CD4-positive, alpha-beta T cell treated with Interferon alpha-2 for 1 hour (primary cell): ENCODE measurements at places on chromosomes 3 and 15.

DNA sequence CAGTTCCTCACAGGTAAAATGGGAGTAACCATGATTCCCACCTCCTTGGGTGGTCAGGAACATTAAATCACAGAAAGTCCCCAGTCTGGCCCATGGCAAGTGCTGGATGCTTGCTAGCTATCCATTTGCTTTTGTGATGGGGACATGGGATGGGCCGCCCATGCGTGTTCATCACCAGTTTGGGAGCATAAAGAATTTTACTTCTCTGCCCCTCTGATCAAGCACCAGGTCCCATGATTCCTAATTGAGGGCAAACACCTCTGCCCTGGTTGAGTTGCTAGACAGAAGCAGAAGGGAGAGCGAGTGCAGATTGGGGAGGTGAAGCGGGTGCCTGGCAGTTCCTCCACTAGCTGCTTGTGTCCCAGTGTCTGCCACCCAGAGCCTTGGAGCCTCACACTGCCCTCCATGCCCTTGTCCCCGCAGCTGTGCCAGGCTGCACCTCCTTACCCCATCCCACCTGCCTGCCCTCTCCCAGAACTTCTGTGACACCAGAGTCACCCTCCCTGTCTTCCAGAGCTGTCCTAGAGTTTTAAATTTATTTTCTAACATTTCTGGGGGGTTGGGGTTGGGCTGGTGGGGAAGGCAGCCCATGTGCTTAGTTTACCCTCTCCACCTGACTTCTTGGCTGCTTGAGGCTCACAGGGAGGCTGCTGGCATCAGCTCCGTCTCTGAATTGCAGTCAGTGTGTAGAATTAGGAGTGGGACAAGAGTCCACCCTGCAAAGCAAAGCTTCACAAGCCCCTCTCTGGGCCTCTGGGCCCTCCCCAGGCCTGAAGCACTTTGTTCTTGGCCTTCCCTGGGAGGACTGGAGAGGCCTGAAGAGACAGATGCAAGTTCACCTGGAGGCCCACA, 18.4 kb downstream of the CFAP100 start:
- no peak for DNase-seq

- no peak for DNase-seq
Observed at GRCh38 chr3:78610462-78611125, 1157.2 kb downstream of the ROBO1 start.

DNA sequence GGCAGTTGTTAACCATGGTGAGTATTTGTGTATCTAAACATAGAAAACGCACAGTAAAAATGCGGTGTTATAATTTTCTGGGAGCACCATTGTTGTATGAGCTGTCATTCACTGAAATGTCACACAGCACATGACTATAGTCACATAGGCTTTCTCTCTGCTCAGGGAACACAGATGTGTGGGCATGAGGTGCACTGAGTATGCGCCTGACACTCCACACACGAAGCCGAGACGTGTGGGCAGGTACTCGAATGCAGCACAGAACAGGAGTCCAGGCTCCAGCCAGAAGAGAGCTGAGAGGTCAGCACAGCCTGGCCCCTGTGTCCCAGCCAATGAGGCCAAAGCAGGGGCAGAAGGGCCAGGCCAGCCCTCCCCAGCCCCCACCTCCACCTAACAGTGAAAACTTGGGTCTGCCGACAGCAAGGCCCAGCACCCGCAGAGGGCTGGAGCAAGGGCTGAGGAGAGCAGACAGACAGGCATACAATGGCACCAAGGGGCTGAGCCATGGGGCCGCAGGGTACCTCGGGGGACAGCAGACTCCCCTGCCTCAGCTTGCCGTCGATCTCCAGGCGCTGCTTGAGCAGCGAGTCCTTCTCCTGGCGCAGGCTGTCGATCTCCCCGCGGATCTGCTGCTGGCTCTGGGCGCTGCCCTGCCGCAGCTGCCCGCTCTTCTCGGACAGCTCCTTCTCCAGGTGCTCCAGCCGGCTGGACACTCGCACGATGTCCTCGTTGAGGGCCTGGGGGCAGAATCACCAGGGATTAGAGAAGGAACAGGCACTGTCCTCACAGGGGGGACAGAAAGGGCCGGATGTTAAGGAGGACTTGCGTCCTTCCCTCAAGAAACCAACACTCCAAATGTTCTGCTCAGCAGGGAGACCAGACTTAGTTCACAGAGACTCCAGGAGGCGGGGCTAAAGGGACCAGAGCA, 24.0 kb downstream of the KIF7 start:
- DNase-seq, result no peak

DNA sequence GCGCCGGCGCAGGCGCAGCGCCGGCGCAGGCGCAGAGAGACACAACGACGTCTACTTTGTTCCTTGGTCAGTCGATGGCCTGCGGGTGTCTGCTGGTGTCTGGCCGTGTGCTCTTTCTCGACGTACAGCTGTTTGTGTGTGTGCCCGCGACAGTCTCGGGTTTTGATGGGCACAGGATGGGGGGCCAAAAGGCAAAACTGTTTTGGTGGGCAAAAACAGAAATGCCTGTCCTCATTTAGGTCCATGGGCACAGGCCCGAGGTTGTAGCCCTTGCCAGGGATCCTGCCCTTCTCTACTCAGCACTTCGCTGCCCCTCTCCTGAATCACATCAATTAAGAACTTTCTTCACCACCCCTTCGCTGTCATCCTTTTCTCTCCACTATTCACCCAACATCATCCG, 184.8 kb upstream of the CHL1 start:
- DNase-seq, result no peak

DNA sequence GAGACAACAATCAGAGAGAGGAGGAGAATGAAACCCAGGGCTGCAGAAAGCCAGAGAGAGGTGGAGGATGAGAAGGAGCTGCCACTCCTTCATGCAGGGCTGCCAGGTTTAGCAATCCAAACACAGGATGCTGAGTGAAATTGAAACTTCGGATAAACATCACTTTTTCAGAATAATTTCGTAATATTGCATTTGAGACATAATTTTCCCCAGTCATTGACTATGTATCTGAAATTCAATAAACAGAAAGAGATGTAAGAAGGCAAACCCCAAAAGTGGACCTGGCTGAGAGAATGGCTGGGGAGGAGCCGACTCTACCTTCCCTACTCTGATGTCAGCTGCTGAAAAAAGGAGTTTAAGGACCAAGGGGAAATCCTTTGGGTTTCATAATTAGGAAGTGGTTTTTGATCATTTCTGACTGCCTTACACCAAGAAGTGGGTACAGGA, 33.8 kb downstream of the SLC9A9 start:
- peak; percentile 25 for DNase-seq

GRCh38 chr3:165544432-165544831, 292.8 kb downstream of the BCHE start:
- DNase-seq, result no peak

GRCh38 chr3:31550452-31551251, 17.9 kb downstream of the STT3B start:
- DNase-seq, result no peak

- no peak for DNase-seq
Observed at GRCh38 chr3:73542136-73542535, 82.6 kb downstream of the PDZRN3 start.
